NAMALWA (cell line): ENCODE measurements at places on chromosomes 7 and 10.

GRCh38 chr10:27192284-27192683 lies 37.1 kb downstream of the MASTL start:
- DNase-seq: no peak

GRCh38 chr10:125633517-125633999 lies 49.4 kb downstream of the TEX36 start:
- no peak for DNase-seq

DNA sequence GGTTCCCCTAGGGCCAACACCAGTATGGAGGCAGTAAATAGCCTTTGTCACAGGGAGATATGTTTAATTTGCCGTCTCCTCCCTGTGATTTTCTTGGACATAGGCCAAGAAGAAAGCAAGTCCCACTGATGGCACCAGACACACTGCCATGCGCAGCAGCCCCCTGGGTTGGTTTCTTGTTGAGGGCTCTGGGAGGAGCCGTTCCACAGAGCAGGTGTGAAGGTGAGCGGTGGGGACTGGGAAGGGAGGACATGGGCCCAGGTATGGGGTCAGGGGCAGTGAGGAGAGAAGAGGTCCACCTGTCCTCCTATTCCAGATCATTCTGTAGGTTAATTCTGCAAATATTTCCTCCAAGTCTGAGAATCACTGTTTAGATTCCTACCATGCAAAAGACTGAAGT lies 376.1 kb downstream of the PLXNA4 start:
- DNase-seq: no peak

GRCh38 chr10:69407621-69408301 lies 9.0 kb downstream of the TACR2 start:
- peak; percentile 78 for DNase-seq

DNA sequence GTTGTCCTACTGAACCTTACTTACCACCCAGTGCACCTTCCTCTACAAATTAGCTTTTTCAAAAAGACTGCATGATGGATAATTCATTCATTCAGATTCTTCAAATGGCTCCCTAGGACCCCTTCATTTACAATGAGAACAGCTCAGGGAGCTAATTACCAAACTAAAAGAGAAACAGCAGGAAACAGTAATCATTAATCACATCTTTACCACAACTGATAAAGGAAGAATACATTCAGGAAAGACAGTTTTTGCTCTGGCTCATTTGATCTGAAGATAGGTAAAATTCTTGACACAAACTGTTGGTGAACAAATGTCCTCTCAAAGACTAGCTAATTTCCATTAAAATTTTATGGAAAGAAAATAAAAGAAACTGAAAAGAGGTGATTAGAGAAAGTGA lies 1652.7 kb upstream of the LRRTM3 start:
- no peak for DNase-seq

- DNase-seq: no peak
Observed at GRCh38 chr7:9719303-9719702, 1254.4 kb upstream of the PHF14 start.

DNA sequence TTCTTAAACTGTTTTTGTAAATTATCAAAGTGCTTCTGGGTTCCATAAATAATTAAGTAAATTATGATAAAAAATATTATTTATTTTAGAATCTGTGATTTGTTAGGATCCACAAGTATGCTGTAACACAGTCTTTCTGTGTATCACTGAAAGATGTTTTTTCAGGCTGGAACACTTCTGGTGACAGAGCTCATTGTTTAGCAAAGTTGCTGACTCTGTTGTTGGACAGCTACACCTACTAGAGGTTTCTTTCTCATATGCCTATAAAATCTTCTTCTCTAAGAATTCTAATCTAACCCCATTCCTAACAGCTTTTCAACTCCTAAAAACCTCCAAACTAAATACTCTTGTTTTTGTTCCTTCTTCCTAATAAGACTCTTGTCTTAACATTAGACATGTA lies 176.8 kb downstream of the THSD7A start:
- no peak for DNase-seq

GRCh38 chr7:28503396-28503795 lies 91.1 kb downstream of the CREB5 start:
- no peak for DNase-seq

- no peak for DNase-seq
Observed at GRCh38 chr10:1094112-1095057, 38.2 kb downstream of the WDR37 start.

DNA sequence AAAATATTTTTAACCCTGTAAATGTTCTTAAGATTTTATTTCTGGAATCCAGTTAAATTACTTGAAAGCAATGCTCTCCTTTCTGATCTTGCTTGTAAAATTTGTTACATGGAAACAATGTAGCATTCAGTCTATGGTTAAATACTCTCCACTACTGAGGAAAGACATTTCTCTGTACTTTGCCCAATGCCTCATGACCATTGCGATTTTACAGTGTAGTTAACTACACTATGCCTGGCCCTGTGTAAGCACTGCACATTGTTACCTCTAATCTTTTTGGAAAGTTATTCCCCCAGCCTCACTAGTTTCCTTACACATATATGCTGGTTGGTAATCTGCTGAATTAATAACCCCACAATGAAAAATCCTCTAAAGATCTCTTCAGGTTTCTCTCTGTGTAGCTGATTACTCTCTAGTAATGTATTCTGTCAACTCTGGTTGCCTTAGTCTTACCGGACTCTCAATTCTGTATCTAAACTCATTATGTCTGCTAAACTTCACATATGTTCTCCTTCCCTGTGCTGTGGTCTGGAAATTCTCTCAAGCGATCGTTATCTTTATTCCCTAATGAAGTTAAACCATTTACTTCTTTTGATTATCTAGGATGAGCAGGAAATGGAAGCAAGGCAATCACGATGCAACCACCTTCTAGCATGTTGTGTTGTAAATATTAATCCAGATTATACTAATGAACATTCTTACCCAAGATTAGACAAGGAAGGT lies 58.7 kb upstream of the TMEM106B start:
- DNase-seq: no peak

- peak; percentile 92 for DNase-seq
Observed at GRCh38 chr7:28853834-28854749, 104.0 kb downstream of the TRIL start.

- DNase-seq: no peak
Observed at GRCh38 chr10:132987671-132988571, 45.6 kb upstream of the CFAP46 start.

- no peak for DNase-seq
Observed at GRCh38 chr7:8386926-8387550, 46.4 kb upstream of the NXPH1 start.

DNA sequence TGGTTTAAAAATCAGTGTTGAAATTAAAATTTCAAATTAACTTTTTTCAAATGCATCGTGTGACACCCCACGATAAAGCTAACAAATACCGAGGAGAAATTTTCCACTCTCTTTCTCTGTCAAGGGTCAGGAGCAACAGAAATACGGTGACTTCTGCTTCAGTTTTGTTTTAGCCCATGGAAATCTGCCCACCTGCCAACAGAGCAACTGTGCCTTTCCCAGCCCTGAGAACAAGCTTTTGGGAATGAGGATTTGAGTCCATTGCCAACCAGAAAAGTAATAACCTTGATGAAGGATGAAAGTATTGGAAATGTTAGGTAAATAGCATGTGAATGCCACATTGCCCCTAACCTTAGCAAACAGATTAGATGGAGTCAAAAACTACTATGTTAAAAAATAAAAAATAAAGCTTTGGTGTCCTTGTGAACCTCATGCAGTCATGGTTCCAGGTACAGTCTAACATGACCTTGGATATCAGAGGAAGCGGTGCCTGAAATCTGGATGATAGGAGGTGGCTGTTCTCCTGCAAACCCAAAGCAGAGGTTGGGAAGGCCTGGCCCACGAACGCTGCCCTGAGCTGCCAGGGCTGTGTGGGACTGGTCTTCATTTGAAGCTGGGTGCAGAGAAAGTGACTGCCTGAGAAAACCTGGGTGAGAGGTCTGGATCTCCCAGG lies 296.8 kb downstream of the ELMO1 start:
- DNase-seq: no peak

GRCh38 chr10:109883859-109884771 lies 39.2 kb downstream of the XPNPEP1 start:
- DNase-seq: peak; percentile 88
